T-helper 2 cell treated with Interferon-gamma antibody and Interleukin-4, amounts not matched to agents 5 μg/mL and 100 μg/mL, for 36 hours (primary cell): ENCODE measurements at places on chromosomes 2 and 18.

DNA sequence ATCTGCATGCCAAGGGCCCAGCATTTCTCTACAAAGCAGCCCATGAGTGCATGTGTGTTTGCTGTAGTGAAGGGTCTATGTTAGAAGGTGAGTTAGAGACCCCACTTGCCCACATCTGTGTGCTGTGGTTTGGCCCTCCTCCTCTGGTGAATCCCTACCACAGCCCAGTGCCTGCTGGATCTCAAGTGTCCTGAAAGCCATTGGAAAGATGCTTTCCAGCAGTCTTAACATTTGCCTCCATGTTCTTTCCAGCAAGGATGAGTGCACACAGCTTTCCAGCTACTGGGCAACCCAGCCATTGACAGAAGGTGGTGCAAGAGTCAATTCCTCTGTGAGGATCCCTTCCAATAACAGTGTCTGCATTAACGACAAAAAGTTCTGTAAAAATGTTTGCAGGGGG lies 13.6 kb downstream of the CRIM1 start:
- DNase-seq, result no peak

DNA sequence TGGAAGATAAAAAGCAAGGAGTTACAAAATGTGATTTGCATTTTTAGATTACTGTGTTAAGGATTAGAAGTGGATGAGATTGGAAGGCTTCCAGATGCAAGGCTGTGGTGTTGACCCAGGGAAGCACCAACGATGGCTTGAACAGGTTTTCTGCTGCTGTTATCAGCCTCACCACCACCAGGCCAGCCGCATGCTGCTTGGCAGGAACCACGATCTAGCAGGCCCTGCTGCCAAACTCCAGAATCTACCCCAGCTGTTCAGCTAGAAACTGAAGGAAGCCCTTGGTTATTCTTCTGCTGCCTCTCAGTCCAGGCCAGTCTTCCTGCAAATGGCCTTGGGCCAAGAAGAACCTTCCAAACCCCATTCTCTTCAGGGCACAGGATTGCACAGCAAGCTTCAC lies 133.9 kb downstream of the MTCL1 start:
- DNase-seq, result no peak

DNA sequence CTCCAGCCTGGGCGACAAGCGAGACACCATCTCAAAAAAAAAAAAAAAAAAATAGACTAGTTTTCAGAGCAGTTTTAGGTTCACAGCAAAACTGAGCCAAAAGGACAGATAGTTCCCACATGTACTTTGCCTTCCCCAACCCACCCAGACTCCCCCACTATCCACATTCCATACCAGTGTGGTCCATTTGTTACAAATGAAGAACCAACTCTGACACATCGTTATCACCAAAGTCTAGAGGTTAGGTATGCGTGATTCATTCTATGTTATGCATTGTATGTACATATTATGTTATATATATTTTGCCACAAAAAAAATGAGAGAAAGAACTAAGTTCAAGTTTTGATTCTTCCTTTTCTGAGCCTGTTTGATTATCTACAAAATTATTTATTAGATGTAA lies 3.5 kb downstream of the DUSP11 start:
- no peak for DNase-seq

DNA sequence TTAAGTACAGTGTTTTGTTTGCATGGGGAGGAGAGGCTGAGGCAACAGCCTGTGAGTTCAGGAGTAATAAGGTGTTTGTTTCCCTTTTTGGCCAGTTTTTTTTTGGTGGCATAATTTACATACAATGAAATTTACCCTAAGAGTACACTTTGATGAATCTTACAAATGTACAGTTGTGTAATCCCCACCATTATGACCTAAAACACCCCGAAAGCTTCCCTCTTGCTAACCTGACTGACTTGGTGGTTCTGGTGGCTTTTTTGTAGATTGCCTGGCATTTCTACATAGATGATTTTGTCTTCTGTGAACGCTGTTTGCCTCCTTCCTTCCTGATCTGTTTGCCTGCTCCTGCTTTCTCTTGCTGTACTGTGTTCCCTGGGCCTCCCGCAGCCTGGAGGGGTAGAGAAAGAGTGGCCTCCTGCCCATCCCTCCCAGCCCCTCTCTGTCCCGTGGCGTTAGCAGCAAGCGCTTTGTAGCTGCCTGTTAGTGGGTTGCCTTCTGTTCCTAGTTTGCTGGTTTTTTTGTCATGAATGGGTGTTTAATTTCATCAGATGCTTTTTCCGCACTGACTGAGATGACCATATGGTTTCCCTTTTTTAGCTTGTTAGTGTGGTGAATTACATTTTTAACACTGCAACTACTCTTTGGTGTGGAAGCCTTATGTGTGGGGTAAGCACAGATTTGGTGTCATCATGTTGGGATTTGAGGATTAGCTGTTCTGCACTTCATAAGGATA lies 32.1 kb downstream of the ASAP2 start:
- no peak for DNase-seq

DNA sequence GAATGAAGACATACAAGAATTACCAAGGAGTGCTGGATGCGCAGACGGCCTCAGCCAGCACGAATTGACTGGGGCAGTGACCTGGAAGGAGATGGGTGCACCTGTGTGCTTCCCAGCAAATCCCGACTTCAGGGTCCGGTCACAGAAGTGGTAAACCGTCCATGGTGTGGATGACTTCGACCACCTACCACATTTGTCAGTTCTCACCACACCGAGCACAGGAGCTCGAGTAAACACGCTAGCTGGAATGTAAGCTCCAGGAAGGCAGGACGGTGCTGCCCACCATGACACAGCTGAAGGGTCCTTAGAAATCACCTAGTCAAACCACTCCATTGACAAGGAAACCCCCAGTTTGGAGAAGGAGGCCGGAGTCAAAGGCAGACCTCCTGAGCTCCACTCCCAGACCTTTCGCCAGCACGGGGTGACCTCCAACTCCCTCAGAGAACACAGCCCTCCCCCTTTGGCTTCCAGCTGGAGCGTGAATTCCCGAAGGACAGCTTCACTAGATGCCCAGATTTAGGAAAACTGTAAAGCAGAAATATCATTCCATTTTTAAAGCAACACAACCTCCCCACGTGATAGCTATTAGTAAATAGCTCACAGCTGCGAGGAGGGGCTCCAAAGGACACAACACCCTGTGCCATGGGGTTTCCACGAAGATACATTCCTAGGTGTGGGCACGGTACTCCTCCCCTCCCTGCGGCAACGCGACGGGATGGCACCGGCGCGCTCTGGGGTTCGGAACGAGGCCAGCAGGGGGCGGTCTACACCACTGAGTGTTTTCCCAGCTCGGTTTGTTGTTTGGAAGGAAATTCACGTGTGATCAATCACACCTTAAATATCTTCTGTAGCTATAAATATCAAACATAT lies 34.1 kb upstream of the GNAL start:
- peak; percentile 6 for DNase-seq

- no peak for DNase-seq
Measured at GRCh38 chr2:40281021-40281940, 170.6 kb downstream of the SLC8A1 start.

DNA sequence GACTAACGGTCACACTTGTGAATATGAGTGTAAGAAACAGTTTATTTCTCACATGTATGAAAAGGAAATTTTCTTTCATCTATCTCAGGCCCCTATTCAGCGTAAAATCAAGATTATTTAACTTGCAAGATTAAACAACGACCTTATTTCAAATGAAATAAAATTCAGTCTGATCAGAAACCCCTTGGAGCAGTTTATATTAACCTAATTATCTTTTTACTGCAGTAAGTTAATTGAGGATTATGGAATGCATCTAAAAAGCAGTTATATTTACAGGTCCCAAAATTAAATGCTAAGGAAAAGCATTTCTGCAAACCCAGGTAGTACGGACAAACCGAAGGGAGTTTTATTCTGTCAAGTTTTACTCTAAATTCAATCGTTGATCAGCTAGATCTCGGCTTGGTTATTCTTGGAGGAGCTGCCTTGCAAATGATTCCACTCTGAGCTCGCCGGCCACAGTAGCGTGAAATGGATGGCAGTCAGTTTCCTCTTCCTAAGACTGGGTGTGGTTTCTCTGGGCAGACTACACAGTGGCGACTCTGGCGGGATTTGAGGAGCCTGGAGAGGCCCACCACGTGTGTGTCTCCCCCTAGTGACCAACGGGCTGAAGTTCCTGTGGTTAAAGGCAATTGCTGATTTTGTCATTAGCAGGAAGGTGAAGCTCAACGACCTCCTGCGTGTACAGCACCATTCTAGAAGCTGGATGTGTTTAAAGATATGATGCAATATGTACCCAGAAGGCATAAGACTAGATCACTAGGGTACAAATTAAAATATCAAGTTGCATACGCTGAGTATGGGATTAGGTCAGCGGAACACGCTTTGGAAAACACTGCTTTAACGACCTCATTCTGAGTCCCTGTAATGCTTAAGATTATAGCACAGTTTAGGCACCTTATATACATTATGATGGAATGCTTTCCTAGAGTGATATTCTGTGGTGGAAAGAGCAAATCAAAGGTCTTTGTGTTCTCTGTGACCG lies 36.4 kb downstream of the PRKRA start:
- DNase-seq, result peak; percentile 85

GRCh38 chr2:201572846-201573508 lies 70.3 kb downstream of the TMEM237 start:
- no peak for DNase-seq

GRCh38 chr2:187580462-187581124 lies 26.4 kb upstream of the TFPI start:
- no peak for DNase-seq

GRCh38 chr18:21205695-21206094 lies 36.3 kb upstream of the GREB1L start:
- no peak for DNase-seq

GRCh38 chr2:238169048-238169707 lies 10.4 kb downstream of the ERFE start:
- DNase-seq, result no peak

GRCh38 chr2:69177063-69177771 lies 164.2 kb downstream of the ANTXR1 start:
- DNase-seq, result no peak

DNA sequence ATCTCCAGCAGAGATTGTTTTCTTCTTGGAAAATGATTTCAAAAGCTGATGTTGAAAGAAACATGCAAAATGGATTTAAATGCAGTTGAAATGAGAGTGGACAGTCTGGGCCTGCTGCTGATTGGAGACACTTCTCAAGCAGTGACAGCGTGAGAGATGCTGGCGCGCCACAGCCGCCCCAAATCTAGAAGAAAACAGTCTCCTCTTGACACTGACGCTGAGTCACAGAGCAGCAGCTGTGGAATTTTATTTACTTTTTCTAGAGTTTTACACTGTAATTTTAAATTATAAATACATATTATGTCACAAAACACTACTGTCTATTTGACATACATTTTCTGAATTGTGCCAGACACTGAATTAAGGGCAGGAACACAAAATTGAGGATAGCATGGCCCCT lies 121.8 kb upstream of the TMEM200C start:
- DNase-seq, result no peak

- DNase-seq, result no peak
Measured at GRCh38 chr2:149877074-149877473, 289.5 kb upstream of the MMADHC start.

DNA sequence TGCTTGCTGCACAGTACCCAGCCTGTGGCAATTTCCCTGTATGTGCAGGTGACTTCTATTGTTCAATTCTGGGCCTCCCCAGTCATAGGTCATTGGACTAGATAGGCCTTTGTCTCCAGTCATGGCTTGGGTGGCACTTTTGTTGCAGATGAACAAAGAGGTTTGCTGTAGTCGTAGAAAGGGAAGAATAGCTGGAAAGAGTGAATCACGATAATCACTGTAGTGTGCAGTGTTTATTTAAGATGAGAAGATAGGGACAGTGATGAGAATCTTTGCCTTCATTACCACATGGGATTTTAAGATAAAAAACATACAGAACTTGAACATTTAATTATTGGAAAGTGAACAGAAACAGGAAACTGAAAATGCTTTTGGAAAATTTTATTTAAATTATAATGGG lies 156.1 kb upstream of the CYRIA start:
- DNase-seq, result no peak

DNA sequence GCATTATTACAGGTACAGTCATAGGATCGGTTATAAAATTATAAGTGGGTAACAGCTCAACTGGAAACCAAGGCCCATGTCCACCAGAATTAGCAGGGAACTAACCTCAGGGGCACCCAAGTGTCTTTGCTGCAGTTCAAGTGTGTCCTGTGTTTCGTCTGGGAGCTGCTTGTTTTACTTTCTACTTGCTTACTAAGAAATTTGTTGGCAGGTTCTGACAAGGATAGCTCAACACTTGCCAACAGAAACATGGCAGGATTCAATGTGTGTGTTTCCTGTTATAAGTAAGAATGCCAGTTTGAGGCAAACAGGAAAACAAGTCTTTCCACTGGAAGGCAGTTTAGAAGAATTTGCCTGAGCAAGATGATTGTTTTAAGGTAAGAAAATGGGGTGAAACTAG lies 104.5 kb downstream of the EPHA4 start:
- DNase-seq, result no peak

DNA sequence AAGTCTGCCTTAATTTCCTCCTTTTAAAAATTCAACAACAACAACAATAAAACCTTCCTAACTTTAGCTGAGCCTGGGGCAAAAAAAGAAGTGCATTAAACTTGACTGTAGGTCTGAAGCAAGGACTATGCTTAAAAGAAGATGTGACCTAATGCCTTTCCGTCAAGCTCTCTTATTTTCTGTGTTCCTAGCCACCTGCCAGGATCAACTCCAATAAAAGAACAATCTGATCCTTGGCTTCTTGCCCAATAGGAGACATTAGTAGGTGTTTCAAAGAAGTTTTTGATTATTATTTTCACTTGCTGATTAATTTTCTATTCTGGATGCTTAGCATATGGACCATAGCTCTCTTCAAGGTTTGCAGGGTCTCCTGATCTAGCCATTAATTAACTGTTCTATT lies 237.5 kb downstream of the STK39 start:
- no peak for DNase-seq

DNA sequence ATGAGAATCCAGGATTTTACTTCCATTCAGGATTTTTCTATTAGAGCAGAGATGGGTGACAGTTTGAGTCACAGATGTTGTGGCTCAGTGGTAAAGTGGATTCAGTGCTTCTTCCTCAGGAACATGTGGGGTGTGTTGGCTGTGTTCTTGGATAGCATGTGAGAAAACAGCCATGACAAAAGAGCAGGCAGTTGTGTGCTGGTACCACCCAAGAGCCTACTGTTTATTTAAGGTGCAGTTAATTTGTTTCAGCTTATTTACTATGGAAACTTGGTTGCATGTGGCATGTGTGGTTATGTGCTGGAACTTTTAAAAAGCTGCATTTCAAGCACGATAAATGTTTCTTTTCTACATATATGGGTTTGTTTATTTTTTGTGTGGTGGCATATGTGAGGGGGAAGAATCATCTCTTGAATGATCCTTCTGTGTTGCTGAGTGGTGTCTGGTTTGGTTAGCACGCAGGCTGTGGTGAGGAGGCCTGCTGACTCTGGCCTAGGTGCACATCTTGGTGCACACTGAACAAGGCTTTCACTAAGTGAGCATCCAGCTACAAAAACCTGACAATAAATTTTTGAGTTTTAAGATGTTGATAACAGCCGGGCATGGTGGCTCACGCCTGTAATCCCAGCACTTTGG lies 67.3 kb downstream of the SPTBN1 start:
- DNase-seq, result no peak
